ENCODE measurements at places on chromosomes 13 and 19.

DNA sequence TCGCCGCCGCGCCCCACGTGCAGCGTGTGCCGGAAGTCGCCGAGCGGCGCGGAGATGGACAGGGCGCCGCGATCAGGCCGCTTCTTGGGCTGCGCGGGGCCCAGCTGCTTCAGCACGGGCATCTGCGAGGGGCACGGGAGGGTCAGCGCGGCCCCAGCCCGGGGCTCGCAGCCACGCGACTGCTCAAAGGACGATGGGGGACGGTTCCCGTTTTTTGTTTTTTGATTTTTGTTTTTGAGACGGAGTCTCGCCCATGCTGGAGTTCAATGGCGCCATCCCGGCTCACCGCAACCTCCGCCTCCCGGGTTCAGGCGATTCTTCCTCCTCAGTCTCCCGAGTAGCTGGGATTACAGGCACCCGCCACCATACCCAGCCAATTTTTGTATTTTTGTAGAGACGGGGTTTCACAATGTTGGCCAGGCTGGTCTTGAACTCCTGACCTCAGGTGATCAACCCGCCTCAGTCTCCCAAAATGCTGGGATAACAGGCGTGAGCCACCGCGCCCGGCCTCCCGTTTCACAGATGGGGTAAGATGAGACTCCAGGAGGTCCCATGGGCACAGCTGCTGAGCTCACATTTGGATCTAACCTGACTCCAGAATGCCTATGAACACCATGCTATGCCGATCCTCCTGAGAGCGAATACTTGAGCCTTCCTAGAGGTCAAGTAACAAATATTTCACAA, 2.0 kb upstream of the LENG9 start:
- DNase-seq = no peak

DNA sequence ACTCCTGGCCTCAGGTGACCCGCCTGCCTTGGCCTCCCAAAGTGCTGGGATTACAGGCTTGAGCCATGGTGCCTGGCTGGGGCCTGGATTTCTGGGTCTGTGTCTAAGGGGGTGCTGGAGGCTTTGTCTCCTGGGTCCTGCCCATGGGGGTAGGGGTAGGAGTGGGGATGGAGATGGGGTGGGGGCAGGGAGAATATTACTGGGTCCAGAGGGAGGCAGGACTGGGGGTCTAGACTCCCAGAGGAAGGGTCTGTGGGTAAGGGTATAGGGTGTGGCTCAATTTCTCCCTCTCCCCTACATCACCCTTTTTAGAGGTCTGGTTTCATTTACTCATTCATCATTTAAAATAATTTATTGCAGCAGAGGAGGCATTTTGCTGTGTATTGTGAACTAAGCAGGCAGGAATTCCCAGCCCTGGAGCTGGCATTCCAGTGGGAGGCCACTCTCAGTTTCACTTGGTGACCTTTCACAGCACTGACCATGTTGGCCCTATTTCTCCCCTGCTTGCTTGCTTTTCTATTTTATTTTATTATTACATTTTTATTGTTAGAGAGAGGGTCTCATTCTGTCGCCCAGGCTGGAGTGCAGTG, 810 bp upstream of the NFKBID start:
- DNase-seq = no peak

- no peak for DNase-seq
Observed at GRCh38 chr19:14112051-14112808, 5.3 kb downstream of the PRKACA start.

DNA sequence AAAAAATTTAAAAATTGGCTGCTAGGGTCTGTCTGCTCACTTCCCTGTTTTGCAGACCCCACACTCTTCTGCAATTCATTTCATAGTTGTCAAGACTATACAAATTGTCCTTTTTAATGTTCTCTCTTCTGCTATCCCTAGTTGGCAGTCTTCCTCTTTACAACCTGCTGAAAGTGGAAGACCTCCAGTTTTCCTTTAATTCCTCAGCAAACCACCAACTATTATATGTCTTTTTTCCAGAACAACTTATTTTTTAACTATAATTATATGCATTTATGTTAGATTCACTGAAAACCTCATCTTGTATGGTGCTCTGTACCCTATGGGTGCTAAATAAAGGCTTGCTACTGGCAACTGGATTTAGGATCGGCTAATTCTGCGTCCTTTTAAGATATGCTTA, 1.1 kb upstream of the PHF11 start:
- no peak for DNase-seq

Measured in epithelial cell of prostate (primary cell).